ENCODE measurements at places on chromosomes 7 and 10. TPM values are rescaled to one million over a fixed set of nuclear protein-coding genes. Genes with fewer than 3 reads are reported as not detected.

Gene CCDC172
- not detected for total RNA-seq

Gene CHST12
- 7.2 TPM for total RNA-seq

Gene CDC14C
- not detected for total RNA-seq

Gene FAM237B
- total RNA-seq, result not detected

Gene PILRA
- total RNA-seq, result 9.9 TPM

Gene LGI1
- total RNA-seq, result not detected

Gene AKR1C3
- 110 TPM for total RNA-seq

Gene PLAU
- 11.0 TPM for total RNA-seq
